Esophagus squamous epithelium (tissue), 5 donors: ENCODE measurements at places on chromosomes 5 and 9.

GRCh38 chr5:135385576-135385975, 13.5 kb downstream of the MACROH2A1 start:
- DNase-seq: no peak

DNA sequence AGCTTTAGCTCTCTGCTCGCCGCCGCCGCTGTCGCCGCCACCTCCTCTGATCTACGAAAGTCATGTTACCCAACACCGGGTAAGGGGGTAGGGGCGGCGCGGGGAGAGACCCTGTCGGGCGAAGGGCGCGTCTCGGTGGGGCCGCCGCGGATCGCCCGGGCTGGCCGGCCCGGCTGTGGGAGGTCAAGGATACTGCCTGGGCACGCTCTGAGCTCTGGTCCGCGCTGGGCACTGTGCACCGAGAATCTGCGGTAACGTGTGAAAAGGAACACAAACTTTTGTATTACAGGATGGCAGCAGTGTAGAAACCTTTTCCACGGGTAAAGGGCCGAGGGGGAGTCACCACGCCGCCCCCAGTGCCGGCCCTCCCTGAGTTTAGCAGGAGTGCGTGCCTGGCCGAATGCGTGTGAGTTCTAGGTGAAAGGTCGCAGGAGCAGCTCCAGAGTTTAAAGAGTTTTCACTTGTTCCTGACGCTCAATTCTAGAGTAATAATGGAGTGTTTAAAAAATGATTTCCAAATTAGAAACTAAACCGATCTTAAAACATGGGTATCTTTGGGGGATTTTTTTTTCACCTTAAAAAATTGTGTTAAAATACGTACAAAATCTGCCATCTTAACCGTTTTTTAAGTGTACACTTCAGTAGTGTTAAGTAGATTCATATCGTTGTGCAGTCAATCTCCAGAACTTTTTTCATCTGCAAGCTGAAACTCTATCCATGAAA, at the start of gene HSDL2:
HSDL2 (plus strand) TSS at position 7 of the 723 bp plus-strand sequence; CDS start at position 63, 56 bp downstream.
- no peak for DNase-seq

DNA sequence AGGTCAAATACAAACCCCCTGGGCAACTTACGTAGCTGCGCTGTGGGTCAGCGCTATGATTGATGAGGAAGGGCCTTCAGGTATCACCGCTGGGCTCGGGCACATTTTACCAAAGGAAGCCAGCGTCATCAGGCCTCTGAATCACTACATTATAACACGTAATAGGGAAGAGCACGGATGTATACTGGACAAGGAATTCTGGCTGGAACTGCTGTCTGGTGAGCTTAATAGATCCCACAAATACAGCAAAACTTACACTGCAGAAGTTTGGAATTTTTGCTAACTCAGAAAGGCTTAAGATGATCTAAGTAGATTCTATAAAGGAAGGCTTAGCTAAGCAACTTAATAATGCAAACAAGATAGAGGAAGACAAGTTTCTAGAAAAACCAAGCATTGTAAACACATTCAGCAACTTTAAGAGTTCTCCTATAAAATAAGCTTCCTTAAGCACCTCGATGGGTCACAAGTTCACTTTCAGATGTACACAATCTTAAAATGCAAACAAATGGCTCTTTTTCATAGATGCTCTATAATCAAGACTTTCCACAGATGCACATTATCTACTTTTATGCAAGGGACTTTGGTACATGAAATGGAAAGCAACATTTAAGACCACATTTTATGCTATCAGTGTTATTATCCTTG, 360.1 kb upstream of the PANK3 start:
- DNase-seq: no peak

GRCh38 chr9:125271081-125271480, 9.5 kb downstream of the GAPVD1 start:
- no peak for DNase-seq

DNA sequence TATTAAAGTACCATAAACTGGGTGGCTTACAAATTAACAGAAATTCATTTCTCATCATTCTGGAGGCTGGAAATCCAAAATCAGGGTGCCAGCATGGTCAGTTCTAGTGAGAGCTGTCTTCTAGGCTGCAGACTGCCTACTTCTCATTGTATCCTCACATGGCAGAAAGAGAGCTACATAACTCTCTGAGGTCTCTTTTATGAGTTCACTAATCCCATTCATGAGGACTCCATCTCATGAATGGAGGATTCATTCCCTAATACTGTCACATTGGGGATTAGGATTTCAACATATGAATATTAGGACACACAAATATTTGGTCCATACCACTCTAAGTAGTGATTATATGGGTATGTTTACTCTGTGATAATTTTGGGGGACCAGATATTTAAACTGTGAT, 84.0 kb downstream of the ERP44 start:
- DNase-seq: no peak

- no peak for DNase-seq
Measured at GRCh38 chr9:121221664-121222055, 20.0 kb upstream of the RAB14 start.

DNA sequence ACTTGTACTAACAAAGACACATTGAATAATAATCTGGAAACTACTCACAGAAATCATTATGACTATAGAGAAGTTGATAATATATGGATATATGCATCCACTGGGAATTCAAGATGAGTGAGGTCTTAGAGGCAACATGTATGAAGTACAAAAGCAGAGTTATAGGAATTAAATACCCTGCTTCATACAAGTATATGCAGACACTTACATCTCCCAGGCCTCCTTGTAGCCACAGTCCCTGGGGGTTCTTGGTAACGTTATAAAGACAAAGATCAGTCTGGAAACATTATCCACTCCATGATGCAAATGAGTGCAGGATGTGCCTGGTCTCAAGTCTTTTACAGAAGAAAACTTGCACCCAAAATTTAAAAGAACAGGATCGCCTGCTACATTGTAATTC, 92.4 kb upstream of the ANXA1 start:
- no peak for DNase-seq

DNA sequence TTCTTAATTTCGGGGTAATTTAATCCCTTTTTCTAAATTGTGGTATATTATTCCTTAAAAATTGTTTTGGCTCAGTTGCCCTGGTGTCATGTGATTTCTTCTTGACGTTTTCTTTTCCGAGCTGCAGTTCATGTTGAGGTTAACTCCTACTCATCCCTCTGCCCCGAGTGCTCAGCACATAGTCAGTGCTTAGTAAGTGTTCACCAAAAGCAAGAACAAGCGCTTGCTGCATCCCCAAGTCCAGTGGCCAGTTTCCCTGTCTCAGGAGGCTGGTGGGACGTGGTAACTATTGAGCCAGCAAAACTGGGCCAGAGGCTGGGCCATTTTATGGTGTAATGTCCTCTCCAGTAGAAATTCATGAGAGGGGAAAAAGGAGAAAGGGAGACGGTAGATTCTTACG, 23.3 kb downstream of the TRIO start:
- no peak for DNase-seq

DNA sequence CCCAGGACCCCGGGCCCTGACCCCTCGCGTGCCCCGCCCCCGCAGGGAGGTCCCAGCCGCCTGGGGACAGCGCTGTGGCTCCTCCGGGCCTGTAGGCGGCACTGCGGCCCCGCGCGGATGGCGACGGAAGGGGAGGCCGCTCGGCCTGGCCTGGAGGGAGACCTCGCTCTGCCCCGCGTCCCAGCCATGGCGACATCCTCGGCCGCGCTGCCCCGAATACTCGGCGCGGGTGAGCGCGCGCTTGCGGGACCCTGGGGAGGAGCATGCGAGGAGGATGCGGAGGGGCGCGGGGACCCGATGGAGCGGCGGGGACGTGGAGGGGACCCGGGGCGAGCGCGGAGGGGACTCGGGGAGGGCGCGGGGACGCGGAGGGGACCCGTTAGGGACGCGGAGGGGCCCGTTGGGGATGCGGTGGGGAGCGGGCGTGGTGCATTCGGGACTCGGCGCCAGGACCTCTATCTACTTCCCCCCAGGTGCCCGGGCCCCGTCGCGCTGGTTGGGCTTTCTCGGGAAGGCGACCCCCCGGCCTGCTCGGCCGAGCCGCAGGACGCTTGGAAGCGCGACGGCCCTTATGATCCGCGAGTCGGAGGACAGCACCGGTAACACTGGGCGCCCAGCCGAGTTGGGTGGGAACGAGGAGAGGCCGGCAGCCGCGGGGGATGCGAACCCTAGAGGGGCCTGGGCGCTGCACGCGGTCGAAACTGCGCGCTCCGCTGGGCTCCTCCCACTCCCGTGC, at the start of gene MRPS2:
MRPS2 (plus strand) TSS at position 158 of the 736 bp plus-strand sequence; CDS start at position 187, 29 bp downstream.
- peak; percentile 41 for DNase-seq

DNA sequence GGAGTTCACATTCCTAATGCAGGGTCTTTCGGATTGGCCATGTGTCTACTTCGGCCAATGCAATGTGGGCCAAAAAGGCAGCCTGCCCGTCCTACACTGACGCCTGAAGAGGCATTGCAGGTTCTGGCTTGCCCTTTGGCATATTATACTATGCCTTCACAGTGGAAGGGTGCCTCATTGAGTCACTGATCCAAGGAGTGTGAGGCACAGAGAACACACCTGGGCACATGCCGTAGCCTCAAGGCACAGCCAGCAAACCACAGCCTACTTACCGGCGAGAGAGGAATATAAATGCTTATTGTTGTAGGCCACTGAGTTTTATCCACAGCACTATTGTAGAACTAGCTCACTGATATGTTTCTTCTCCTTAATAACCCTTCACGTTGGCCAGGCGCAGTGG, 409.6 kb downstream of the GADD45G start:
- DNase-seq: no peak

GRCh38 chr5:171340042-171340441, 31.0 kb downstream of the TLX3 start:
- DNase-seq: no peak

- no peak for DNase-seq
Measured at GRCh38 chr5:14640765-14641164, 23.8 kb upstream of the OTULIN start.

DNA sequence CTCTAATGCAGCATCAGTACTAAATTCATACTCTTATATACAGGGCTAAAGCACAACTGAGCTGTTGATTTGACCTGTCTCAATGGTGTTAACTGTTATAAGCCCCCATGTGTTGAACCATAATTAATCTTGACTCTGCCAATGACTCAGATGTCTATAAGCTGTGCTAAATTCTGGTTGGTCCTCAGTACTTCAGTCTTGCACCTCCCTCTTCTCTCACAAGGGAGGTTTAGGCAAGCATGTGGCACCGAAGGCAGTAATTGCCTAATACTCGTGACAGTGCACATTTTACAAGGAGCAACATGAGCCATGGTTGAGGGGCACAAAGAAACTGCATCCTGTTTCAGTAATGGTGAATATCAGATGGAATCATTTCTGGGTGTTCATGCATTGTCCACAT, 255.9 kb downstream of the TRPM3 start:
- no peak for DNase-seq

DNA sequence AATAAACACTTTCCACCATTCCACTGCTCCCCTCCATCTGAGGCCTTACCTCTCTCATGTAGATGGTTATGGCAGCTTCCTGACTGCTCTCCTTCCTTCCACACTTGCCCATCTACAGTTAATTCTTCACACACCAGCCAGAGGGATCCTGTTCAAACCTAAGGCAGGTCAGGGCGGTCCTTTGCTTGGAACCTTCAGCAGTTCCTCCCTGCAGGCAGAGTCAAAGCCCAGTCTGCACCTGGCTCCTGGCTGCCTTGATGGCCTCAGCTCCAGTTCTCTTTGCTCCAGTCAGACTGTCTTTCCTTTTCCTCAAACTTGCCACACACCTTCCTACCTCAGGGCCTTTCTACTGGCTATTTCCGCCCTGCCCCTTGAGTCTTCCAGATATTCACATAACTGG, 30.2 kb upstream of the NR3C1 start:
- DNase-seq: no peak

DNA sequence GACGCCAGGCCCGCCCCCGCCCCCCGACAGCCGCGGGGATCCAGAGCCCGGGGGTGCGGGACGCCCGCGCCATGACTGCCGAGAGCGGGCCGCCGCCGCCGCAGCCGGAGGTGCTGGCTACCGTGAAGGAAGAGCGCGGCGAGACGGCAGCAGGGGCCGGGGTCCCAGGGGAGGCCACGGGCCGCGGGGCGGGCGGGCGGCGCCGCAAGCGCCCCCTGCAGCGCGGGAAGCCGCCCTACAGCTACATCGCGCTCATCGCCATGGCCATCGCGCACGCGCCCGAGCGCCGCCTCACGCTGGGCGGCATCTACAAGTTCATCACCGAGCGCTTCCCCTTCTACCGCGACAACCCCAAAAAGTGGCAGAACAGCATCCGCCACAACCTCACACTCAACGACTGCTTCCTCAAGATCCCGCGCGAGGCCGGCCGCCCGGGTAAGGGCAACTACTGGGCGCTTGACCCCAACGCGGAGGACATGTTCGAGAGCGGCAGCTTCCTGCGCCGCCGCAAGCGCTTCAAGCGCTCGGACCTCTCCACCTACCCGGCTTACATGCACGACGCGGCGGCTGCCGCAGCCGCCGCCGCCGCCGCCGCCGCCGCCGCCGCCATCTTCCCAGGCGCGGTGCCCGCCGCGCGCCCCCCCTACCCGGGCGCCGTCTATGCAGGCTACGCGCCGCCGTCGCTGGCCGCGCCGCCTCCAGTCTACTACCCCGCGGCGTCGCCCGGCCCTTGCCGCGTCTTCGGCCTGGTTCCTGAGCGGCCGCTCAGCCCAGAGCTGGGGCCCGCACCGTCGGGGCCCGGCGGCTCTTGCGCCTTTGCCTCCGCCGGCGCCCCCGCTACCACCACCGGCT, 1.0 kb downstream of the FOXE1 start:
- DNase-seq: no peak

DNA sequence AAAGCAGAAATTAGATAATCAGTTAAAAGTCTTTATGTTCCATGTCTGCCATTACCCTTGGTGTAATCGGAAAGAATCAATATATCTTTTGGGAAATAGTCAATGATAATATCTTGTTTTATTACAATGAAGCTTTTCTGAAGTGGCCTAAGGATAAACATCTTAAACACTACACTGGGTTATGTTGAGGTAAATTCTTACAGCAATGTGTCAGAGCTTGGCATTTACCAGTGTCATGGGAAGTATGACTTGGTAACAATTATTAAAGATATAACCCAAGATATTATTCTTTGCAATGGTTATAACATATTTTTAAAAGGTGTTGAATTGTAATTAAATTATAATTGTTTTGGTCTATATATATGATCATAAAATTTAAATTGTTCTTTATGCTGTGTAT, 84.7 kb downstream of the CFAP95 start:
- DNase-seq: no peak

- no peak for DNase-seq
Measured at GRCh38 chr9:77807281-77807683, 159.2 kb upstream of the GNA14 start.

DNA sequence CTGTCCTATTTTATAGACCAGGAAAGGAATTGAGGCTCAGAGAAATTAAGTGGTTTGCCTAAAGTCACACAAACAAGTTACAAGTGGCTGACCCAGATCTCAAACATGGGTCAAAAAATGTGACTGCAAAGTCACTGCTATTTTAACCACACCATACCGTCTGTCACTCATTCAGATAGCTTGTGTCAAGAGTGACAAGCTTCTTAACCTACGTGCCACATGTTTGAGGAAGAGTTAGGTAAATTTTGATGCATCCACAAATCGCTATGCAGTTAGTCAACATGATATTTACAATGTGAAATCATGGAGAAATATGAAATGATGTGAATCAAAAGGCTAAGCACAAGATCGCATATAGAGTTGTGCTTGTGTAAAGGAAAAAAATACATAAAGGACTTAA, 22.7 kb upstream of the GNE start:
- DNase-seq: no peak

- no peak for DNase-seq
Measured at GRCh38 chr5:153402550-153402949, 87.9 kb upstream of the GRIA1 start.
